Activated T-helper 2 cell treated with anti-CD3 and anti-CD28 coated beads, Interferon-gamma antibody, Interleukin-2, Interleukin-4, amounts not matched to agents 10 μg/mL and 5 μg/mL and 100 μg/mL, durations not matched to agents 14 hours and 24 hours and 36 hours (primary cell): ENCODE measurements at places on chromosomes 16 and 17. TPM values are rescaled to one million over a fixed set of nuclear protein-coding genes. Genes with fewer than 3 reads are reported as not detected.
A peak's percentile ranks its signal among the peaks of the same experiment; 100 is the strongest.

The FLII gene
- 334 and 340 TPM in 2 replicates for total RNA-seq

- no peak overlapping the region for H3K27ac ChIP-seq
- H3K27me3 ChIP-seq, result no peaks in the 10 kb centered on the region
- DNase-seq, result no peak
Measured at GRCh38 chr16:46896314-46896968, 12.3 kb downstream of the GPT2 start.

- H3K4me3 ChIP-seq, result no peak overlapping the region
- peak; percentile 46 for DNase-seq
- no peak overlapping the region for H3K27ac ChIP-seq
- no peaks in the 10 kb centered on the region for H3K4me1 ChIP-seq
Measured at GRCh38 chr17:42101513-42102292, 3.4 kb upstream of the ZNF385C start.

GRCh38 chr17:31695456-31696090 lies 163.5 kb downstream of the COPRS start:
- H3K36me3 ChIP-seq, result no peaks in the 10 kb centered on the region
- H3K27me3 ChIP-seq, result no peaks in the 10 kb centered on the region
- H3K4me3 ChIP-seq, result no peak overlapping the region
- no peaks in the 10 kb centered on the region for H3K4me1 ChIP-seq

The KRTAP4-12 gene
- total RNA-seq, result not detected in 2 replicates

DNA sequence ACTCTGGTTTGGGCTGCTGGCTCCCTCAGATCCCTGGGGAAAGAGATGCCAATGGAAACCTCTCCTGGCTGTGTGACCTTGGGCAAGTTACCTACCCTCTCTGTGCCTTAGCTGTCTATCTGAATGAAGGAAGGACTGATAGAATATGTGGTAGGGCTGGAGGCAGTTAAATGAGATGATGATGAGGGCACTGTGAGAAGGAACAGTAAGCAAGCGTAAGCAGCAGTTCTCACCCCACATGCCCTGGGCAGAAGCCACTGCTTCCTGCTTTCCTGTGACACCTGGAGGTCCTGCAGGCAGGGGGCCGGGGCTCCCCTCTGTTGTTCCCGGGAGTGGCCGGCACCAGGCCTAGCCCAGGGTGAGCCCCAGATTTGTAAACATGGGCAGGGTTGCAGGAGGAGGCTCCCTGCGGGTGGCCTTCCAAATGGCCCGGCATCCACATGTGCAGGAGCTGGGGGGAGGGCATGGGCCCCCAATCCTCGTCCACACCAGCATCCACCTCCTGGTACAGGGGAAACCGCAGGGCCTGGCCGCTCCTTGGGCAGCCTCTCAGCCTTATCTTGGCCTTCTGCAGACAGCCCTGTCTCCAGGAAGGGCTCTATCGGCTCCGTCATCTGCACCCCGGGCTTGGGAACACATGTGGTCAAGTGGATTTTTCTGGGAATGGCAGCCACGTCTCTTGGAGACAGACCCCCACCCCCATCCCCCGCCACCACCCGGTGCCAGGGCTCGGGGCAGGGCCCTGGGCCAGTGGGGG lies 235.6 kb upstream of the GSE1 start:
- H3K27me3 ChIP-seq, result no peaks in the 10 kb centered on the region
- DNase-seq, result no peak
- peaks cover 5% of the 10 kb centered on the region for H3K4me1 ChIP-seq
- H3K36me3 ChIP-seq, result no peaks in the 10 kb centered on the region

GRCh38 chr17:43641416-43641815 lies 20.3 kb downstream of the MEOX1 start:
- no peaks in the 10 kb centered on the region for H3K4me1 ChIP-seq
- H3K27ac ChIP-seq, result no peak overlapping the region
- peaks cover 13% of the 10 kb centered on the region for H3K27me3 ChIP-seq
- no peak for DNase-seq
- no peak overlapping the region for H3K4me3 ChIP-seq

The CACNG4 gene
- total RNA-seq, result not detected in 2 replicates

The SYCE1L gene
- 5.4 and 6.2 TPM in 2 replicates for total RNA-seq

The CMTM2 gene
- total RNA-seq, result 0.30 and 0.53 TPM in 2 replicates

GRCh38 chr17:15236281-15237105 lies 28.6 kb downstream of the PMP22 start:
- H3K4me3 ChIP-seq, result no peak overlapping the region
- no peaks in the 10 kb centered on the region for H3K36me3 ChIP-seq
- peaks cover 8% of the 10 kb centered on the region for H3K27me3 ChIP-seq
- no peak for DNase-seq
- H3K4me1 ChIP-seq, result peaks cover 10% of the 10 kb centered on the region

- no peak overlapping the region for H3K4me3 ChIP-seq
- peaks cover 3% of the 10 kb centered on the region for H3K27me3 ChIP-seq
- H3K4me1 ChIP-seq, result peaks cover 43% of the 10 kb centered on the region
Measured at GRCh38 chr16:56779906-56780305, 50.0 kb downstream of the NUP93 start.

The C17orf107 gene
- 0.76 and 1.3 TPM in 2 replicates for total RNA-seq

The SLC16A6 gene
- total RNA-seq, result 3.1 and 3.4 TPM in 2 replicates

- H3K4me1 ChIP-seq, result no peaks in the 10 kb centered on the region
- no peak for DNase-seq
- H3K27me3 ChIP-seq, result no peaks in the 10 kb centered on the region
- no peak overlapping the region for H3K4me3 ChIP-seq
- no peak overlapping the region for H3K27ac ChIP-seq
Measured at GRCh38 chr17:56217921-56218320, 64.6 kb downstream of the ANKFN1 start.

DNA sequence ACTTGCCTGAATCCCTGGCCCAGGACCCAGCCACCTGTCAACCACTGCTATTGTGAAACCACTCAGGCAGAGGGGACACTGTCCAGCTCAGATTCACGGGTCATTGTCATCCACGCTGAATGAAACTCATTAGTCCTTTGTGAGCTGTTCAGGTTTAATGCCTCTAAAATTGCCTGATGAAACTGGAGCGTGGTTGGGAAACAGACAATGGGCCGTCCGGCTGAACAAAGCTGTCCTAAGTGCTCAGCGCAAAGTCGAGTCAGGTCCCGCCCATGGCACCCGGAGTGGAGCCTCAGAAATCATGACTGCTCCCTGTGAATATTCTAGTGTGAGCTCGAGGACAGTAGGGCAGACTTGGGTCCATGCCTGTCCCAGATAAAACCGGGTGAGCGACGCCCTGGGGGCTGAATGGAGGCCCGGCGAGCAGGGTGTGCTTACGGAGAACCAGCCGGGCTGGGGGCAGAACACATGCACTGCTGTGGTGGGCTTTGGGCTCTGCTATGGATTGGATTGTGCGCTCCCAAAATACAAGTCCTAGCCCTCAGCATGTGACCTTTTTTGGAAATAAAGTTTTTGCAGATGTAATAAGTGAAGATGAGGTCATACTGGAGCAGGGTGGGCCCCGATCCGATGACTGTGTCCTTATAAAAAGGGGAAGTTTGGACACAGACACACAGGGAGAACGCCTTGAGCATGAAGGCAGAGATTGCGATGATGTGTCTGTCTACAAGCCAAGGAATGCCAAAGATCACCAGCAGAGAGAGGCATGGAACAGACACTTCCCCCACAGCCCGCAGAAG lies 12.9 kb upstream of the CMIP start:
- H3K27me3 ChIP-seq, result peaks cover 3% of the 10 kb centered on the region
- no peak overlapping the region for H3K27ac ChIP-seq
- no peak for DNase-seq
- H3K4me1 ChIP-seq, result peaks cover 6% of the 10 kb centered on the region

GRCh38 chr16:3696425-3697218 lies 20.7 kb downstream of the TRAP1 start:
- DNase-seq, result no peak
- no peaks in the 10 kb centered on the region for H3K27me3 ChIP-seq
- peaks cover 24% of the 10 kb centered on the region for H3K36me3 ChIP-seq
- H3K4me1 ChIP-seq, result peaks cover 2% of the 10 kb centered on the region

The ZNF385C gene
- total RNA-seq, result 0.16 and 0.28 TPM in 2 replicates

DNA sequence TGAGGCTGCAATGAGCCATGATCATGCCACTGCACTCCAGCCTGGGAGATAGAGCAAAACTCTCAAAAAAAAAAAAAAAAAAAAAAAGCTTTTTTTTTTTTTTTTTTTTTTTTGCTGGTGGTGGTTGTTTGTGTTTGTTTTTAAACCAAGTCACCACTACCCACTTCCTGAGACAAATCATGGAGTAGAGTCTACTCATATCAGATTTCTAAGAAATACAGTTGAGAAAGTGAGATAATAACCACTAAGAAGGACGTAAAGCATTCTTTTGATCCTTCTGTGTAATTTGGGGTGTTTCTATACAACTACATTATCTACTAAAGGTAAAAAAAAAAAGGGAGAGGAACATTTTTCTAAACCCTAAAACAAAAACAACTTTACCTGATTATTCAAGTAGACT lies 38.0 kb downstream of the AXIN2 start:
- H3K27me3 ChIP-seq, result peaks cover 36% of the 10 kb centered on the region
- no peaks in the 10 kb centered on the region for H3K36me3 ChIP-seq
- peak overlapping the region; percentile 79 for H3K27ac ChIP-seq
- DNase-seq, result no peak
- peaks cover 24% of the 10 kb centered on the region for H3K4me1 ChIP-seq

GRCh38 chr17:50661348-50661747 lies 26.7 kb downstream of the ABCC3 start:
- H3K36me3 ChIP-seq, result no peaks in the 10 kb centered on the region
- peaks cover under 1% of the 10 kb centered on the region for H3K27me3 ChIP-seq
- peaks cover 18% of the 10 kb centered on the region for H3K4me1 ChIP-seq
- H3K4me3 ChIP-seq, result no peak overlapping the region
- no peak for DNase-seq

The C17orf78 gene
- total RNA-seq, result not detected in 2 replicates
